ENCODE measurements at places on chromosomes 2 and 18.

DNA sequence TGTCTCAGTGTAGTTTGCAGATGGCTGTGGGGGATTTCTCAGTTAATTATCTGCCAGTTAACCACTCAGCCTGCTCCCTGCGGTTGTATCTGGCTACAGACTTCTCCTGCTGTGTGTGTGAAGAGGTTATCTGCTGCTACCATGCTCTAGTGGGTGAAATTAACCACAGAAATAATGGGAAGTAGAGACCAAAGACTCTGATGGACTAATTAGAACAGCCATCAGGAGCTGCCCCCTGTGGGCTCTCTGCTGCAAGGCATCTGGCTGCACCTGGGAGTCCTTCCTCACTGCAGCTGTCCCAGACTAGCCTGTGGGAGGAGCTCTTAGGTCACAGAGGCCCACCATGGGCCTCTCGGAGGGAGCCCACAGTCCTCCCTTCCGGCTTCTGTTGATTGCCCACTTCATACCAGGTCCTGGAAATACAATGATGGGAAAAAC, 66.6 kb downstream of the CTIF start:
- DNase-seq, result peak; percentile 40

DNA sequence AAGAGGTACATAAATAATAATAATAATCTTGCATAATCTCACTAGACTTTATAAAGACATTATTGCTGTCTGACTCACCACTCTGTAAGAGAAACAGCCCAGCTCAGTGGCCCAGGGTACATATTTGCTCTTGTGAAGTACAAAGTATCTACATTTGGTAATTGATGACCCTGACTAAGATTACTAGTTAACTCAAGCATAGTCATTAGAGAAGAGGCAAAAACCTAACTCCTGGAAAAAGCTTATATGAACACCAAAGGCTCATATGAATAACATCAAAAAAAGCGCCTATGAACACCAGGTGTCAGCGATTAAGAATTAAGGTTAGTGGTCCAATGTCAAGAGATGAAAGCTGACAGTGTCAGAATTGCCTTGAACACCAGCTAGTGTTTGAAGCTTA, 38.4 kb downstream of the RAD51AP2 start:
- no peak for DNase-seq

DNA sequence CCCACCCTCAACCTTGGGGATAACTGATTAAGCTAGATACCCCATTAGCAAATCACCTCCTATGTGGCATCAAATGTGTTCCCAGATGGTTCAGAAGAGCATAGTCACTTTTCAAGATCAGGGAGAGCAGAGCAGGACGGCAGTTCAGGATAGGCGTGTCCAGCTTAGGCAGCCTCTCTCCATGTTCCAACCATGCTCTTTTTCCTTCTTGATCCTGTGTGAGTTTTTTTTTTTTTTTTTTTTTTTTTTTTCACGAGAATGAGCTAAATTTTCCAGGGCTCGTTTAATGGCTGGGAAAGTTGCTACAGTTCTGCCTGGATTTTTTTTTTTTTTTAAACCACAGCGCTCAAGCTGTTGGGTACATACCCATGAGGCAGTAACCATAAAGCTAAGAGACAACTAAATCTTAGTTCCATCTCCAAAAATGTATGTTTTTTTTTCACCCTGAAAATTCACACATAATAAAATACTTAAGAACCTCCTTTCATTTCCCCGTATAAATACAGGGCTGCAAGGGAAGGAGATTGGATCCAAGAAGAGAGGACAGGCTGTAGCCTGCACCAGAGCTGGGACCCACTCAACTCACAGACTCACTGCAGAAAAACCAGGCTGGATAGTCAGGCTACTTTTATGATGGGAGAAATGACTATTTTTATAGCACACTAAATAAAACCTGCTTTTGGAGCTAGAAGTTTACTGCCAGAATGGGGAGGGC, 244.3 kb downstream of the SETBP1 start:
- DNase-seq, result no peak

- DNase-seq, result no peak
These were observed 22.9 kb downstream of the SPATS2L start for GRCh38 chr2:200329384-200329783.

DNA sequence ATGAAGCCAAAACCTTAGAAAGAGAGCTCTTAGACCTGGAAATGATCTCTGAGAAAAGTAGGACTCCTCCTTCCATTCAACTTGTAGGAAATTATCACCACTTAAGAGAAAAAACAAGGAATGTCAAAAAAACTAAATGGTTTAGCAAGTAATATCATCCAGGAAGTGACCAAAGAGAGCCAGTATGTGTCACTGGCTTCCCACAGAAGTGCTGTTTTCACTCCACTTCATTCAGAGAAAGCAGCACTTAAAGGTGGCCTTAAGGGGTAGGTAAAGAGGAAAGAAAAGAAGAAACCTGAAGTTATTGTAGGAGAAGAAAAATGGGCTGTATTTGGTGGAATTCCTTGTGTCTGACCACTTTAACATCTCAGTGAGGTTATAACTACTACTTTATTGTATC, 414.4 kb upstream of the ETAA1 start:
- no peak for DNase-seq

GRCh38 chr2:204692790-204693189, 147.5 kb downstream of the PARD3B start:
- DNase-seq, result no peak

DNA sequence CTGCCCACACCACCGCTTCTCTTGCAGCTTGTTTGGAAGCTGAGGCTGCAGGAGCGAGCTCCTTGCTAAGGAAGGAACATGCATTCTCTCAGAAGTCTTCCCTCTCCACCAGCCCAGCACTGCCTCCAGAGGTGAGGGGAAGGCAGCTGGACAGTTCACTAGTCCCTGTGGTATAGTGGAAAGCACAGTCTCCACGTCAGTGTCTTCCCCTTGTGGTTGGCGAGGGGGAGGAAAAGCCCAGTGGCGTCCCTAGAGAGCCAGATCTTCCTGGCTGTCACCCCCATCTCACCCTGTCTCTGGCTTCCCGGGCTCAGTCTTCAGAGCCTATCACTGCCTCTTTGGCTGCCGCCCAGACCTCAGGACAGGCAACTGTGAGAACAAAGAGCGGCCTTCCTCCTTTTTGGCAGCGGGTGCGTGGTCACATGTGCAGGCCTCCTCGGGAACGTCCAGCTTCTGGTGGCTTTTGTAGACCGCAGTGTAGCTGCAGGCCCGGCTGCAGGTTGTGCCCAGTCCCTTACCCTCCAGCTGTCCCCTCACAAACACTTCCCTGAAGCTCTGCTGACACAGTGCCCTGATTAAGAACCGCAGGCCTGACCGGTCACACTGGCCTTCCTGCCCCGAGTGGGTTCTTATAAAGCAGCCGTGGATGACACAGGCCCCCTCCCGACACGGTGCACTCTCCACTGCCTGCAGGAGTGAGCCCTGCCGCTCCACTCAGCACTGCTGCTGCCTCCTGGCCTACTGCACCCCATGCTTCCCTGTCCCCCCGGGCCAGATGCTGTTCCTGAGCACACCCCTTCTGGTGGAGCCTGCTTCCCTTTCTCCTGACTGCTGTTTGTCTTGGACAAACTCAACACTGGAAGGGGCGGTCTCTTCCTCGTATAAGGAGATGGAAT, 90.9 kb downstream of the RNF144A start:
- no peak for DNase-seq

- DNase-seq, result no peak
These were observed 32.1 kb downstream of the FBXO48 start for GRCh38 chr2:68434981-68435380.

- DNase-seq, result peak; percentile 58
These were observed 203.2 kb downstream of the SH3RF3 start for GRCh38 chr2:109331896-109332848.

- no peak for DNase-seq
These were observed 62.6 kb downstream of the CIB4 start for GRCh38 chr2:26578581-26578980.

DNA sequence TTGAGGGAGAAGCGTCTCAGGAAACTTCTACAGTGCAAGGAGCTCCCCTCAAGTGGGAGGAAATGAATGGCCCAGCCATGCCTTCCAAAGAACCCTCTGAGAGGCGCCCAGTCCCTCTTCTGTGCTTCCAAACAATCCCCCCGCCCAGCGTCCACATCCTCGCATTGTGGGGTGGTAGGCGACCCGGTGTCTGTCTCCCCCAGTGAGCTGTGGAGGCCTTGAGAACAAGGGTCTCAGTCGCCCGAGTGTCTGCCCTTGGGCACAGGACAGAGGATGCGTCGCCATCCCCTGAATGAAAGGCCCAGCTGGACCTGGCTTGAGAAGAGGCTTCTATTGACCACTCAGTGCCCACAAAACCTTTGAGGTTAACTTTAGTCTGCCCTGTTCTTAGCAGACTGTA, 29.7 kb downstream of the INPP5D start:
- no peak for DNase-seq

DNA sequence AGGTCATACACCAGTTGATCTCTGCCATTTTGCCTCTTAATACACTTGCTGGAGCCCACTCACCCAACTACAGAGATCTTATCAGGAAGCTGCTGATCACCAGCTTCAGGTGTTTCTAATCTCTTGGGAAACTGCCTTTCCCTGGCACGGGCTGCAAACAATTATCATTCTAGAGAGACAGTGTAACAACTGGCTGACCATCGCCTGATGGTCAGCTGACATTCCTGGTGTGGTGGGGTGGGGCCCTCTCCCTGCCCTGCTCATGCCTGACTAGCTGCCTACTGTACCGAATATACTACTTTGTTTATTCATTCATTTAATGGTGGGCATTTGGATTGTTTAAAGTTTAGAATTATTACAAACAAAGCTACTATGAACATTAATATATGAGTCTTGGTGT, 311.5 kb downstream of the CBLN2 start:
- no peak for DNase-seq

- DNase-seq, result no peak
These were observed 12.3 kb upstream of the CHST10 start for GRCh38 chr2:100429726-100430125.

DNA sequence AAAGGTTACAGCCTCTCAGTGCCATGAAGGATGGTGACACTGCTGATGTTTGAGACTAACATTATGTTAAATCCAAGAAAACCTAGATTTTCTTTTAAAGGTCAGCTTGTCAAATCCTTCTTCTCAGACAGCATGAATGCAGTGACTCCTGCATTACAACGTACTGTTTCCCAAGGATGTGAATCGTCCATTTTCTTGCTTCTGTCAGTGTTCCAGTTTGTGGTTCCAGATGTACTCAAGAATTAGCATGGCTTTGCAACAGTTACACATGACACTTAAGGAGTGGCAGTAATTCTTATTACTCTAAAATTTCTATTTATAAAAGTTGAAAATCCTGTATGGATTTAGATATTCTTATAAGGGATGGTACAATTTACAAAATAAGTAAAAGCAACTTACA, 1.5 kb upstream of the TTC39C start:
- DNase-seq, result no peak

DNA sequence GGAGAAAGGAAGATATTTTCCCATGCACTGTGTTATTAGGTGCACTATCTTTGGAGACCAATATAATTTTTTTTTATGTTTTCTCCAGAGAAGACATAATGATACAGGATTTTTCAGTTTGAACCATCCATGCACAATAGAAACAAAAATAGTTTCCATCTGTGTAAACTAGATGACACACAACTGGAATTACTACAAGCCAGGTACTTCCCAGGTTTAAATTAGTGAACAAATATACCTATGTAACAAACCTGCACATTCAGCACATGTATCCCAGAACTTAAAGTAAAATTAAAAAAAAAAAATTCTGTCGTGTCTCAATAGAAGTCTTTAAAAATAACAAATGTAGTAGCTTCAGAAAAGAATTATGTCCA, 1616.8 kb upstream of the ACVR2A start:
- DNase-seq, result no peak

- no peak for DNase-seq
These were observed 119.0 kb upstream of the ARHGAP28 start for GRCh38 chr18:6610466-6610865.

GRCh38 chr2:71756280-71756906, 303.0 kb downstream of the DYSF start:
- DNase-seq, result no peak

GRCh38 chr2:65073879-65074565, 17.8 kb downstream of the CEP68 start:
- DNase-seq, result no peak

DNA sequence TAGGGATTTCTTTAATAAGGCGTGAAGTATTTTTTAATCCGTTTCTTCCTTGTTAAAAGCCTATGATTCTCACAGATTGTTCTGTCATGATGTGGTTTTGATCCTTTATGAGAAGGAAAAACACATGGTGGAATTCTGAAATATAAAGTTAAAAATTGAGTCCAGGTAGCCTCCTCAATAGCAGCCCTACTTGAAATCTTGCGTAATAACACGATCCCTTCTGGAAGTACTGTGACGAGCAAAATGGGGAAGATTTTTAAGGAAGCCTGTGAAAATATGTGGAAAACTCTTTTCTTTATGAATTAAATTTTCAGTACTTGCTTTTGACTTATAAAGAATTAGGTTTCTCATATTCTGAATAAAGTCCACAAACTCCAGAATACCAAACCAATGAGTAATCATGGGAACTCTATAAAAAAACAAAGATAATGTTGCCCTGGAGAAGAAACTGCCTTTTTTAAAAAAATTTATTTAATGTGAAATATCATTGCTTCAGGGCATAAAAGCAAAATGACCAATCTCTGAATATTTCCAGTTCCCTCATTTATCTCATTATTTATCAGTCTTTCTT, 476.4 kb upstream of the ZEB2 start:
- DNase-seq, result no peak

DNA sequence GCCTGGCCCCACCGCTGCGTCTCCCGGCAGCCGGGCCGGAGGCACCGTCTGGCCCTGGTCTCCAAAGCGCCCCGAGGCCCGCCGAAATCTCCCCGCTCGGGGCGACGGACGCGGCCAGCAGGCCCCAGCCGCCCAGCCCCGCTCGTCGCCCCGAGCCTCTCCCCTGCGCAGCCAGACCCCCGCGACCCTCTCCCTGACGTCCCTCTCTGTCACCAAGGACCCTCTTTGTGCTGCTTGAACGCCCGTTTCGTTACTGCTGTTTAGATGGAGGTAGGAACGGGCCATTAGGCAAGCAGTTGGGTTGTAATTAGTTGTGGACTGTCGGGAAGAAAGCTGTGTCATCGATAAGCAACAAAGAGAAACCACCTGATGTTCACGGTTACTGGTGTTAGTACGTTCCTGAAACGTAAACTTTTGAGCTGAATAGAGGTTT, 686 bp downstream of the UBXN4 start:
- DNase-seq, result peak; percentile 66

DNA sequence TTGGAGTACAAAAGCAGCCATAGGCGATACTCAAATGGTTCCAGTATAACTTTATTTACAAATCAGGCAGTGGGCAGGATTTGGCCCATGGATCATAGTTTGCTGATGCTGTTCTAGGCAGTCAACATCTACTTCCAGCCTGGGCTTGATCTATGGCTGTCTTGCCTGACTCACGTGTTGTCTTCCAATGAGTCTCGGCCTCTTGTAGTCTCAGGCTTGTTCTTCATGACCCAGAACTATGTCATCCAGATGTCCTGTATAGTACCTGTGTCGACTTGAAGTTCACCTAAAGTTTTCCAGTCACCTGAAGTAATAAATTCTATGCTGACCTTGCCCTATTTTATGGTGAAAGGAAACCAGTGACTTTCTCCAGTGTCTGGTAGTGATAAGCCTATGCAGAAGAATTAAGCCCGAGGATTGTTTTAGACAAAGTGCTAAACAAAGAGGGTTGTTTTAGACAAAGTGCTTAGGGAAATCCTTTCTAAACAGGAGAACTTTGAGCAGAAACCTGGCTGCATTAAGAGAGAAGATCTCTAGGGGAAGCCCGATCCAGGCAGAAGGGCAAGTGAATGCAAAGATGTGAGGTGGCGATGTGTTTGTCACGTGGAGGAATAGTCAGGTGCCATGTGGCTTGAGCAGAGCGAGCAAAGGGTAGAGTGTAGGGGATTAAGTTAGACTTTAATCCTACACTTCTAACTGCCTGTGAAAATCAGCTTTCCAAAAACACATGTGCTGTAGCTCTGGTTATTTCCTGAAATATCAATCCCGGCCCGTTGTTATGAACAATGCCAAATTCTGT, 8.5 kb upstream of the THNSL2 start:
- DNase-seq, result no peak

All from NCI-H2171 treated with DMSO at 0.1 percent for 48 hours (cell line).